Lung (tissue), 17 donors: ENCODE measurements at places on chromosomes 5 and 9.
A peak's percentile ranks its signal among the peaks of the same experiment; 100 is the strongest.

DNA sequence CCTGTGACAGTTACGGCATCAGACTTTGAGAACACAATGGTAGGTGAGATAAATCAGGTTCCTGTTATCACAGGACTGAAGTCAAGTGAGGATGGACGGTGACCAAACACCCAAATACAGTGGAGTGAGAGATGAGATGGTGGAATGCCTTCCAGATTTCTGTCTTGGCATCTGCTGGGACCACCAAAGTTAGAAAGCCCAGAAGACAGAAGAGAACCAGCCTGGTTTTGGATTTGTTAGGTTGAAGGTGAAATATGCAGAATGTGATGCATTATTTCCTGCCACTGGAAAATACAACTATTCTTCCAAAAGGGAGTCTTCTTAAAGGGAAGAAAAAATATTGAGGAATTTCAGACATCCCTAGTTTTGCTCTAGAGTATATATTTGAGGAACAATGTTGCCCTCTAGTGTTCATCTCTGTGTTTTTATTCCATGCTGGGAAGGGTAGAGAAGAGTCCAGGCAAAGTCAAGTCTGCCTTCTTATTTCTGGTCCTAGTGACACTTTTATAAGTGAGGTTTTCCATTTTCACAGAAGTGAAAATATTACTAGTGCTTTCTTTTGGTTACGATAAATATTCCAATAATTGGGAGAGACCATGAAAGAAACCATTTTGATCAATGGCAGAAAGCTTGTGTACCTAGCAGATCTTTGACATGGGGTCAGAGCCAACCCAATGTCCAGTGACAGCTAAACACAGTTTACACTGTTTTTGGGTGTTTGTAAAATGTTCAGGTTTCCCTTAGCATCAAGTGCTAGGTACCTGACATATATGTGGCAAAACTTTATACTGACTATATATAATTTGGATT lies 142.3 kb upstream of the ANKH start:
- DNase-seq = peak; percentile 82

GRCh38 chr5:66527478-66528035 lies 68.6 kb upstream of the MAST4 start:
- DNase-seq = no peak

DNA sequence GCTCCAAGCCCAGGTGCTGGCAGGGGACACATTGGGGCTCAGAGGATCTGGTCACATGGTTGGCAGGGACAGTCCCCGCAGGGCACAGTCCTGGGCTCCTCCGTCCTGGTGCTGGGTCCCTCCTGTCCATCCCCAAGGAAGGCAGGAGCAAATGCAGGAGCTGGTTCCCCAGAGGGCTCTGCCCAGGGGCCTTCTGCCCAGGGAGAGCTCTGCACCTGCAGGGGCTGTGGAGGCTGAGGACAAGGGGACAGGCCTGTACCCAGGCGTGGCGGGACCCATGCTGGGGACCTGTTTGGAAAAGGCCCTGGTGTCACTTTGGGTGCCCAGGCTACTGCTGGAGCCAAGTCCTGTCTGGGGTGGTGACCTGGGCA lies 7.2 kb downstream of the SPATA31E1 start:
- DNase-seq = no peak

GRCh38 chr5:36705055-36705454 lies 98.6 kb downstream of the SLC1A3 start:
- no peak for DNase-seq

- no peak for DNase-seq
Measured at GRCh38 chr5:88245893-88246244, 22.8 kb downstream of the TMEM161B start.

DNA sequence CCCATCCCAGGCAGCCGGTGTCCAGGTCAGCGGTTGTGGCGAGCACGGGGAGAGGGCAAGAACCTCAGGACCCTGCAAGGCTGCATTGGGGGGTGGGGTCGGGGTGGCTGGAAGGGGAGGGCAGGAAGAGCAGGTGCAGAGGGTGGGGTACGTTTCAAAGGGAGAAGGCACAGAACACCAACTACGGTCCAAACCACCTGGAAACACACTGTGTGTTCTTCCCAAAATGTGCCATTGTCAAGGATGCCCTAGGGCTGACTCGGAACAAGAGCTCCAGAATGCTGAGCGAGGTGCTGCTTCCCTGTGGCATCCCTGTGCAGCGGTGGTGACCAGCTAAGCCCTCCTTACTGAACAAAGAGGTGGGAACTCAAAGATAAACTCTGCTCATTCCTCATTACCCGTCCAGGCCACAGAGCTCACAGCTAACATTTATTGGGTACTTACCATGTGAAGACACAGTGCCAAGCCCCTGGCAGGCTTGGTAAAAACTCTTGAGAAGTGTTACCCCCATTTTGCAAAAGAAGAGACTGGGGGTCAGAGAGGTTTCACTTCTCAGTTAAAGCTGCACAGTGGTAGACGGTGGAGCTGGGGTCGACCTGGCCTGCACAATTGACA lies 153.8 kb downstream of the COL23A1 start:
- no peak for DNase-seq

DNA sequence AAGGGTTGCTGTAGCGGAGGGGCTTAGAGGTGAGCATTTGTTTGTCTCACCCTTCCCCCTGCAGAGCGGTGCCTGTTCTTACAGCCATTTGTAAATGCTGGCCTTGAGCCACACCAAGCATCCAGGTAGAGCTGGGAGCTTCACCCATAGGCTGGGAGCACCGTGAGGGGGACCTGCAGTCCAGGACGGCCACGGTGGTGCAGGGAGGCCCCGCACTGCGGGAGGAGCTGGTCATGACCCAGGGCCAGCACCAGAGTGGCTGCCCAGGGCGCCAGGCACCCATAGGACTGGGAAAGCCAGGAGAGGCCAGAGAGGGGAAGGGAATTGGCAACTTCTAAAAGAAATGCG lies 197.3 kb upstream of the ADAMTS16 start:
- DNase-seq = no peak

DNA sequence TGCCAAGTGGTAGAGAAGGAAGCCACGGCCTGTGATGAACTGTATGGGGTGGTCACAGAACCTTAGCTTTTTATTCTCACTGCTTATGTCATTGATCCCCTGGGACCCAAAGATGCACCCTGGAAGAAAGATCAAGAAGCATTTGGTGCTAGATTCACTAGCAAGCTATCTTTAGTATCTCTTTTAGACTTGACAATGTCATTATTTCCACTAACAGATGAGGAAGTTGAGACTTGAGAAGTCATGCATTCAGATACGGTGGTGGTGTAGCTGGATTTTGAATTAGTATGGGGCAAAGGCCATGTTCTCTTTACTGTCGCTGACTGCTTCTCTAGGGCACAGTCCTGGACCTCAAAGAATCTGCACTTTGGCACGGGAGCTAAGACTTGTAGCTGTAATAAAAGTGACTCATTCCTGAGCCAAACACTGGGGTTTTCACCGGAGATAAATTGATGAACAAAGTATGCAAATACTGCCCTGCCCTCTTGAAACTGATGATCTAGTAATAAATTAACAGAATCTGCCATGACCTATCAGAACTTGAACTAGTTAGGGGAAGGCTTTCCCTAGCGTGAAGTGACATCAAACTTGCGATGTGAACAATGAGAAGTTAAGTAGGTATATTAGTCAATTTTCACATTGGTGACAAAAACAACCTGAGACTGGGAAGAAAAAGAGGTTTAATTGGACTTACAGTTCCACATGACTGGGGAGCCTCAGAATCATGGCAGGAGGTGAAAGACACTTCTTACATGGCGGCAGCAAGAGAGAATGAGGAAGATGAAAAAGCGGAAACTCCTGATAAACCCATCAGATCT lies 5.4 kb downstream of the GDA start:
- no peak for DNase-seq

GRCh38 chr5:171684169-171684568 lies 101.4 kb upstream of the SMIM23 start:
- no peak for DNase-seq
